MV-4-11 (cell line): ENCODE measurements at places on chromosomes 3 and 15.

DNA sequence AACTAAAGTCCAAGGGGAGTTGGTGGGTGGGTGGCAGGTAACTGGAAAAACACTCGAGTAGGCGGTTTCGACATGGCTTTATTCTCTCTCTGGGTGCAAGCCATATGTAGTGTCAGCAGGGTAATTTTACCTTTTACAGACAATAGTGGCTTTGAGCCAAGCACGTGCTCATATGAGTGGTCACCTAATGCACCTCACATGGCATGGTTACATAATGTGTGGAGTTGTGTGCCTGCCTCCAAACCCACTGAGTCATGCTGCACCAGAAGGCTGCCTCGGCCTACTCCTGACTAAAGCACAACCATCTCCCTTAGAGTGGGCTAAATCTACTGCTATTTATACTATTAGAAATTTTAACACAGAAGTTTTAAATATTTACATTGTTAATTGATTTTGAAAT is 16.5 kb downstream of the CCRL2 start:
- DNase-seq, result no peak

- DNase-seq, result peak; percentile 44
Observed at GRCh38 chr3:127064391-127065137, 81.6 kb downstream of the PLXNA1 start.

GRCh38 chr3:9185046-9185445 is 64.4 kb downstream of the SRGAP3 start:
- DNase-seq, result no peak

DNA sequence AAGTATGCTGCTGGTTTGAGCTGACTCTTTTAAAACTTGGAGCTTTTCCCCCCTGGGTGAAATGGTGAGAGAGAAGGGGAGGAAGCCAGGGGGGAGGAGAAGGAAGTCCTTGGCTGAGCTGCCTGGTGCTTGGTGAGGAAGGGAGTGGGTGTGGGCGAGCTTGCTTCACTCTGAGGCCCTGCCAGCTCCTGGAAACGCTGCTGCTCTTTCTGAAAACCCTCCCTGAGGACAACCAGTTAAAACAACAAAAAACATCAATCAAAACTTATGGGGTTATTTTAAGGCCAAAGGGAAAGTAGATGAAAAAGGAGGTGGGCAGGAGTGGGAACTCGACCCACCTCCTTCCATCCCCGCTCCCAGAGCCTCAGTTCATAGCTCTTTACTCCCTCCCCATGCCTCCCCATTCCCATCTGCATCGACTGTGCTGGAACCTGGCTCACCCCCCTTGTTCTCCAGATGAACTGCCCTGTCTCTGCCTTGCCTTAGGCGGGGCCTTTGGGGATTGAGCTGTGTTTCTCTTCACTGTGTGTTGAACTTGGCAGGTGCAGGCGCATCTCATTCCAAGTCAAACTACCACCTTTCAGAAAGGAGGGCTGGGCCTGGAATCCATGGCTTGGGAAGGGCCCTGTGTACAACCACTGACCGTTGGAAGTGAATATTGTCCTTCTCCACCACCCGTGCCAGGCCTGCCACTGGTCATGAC is 166.1 kb downstream of the ZNF621 start:
- no peak for DNase-seq

DNA sequence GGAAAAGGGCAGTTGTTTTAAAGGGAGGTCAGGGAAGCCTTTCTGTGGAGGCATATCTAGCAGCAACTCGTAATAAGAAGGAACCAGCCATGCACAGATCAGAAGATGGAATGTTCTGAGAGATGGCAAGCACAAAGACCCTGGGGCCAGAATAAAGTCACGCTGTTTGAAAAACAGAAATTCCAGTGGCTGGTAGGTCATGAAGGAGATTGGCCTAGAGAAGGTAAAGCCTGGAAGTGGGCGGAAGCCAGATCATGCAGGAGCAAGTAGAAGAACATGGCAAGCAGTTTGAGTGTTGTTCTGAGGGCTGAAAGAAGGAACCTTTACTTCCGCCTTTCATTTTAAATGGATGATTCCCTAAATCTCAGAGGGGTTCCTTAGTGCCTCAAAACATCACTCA is 208.1 kb upstream of the PPP2R3A start:
- DNase-seq, result no peak

DNA sequence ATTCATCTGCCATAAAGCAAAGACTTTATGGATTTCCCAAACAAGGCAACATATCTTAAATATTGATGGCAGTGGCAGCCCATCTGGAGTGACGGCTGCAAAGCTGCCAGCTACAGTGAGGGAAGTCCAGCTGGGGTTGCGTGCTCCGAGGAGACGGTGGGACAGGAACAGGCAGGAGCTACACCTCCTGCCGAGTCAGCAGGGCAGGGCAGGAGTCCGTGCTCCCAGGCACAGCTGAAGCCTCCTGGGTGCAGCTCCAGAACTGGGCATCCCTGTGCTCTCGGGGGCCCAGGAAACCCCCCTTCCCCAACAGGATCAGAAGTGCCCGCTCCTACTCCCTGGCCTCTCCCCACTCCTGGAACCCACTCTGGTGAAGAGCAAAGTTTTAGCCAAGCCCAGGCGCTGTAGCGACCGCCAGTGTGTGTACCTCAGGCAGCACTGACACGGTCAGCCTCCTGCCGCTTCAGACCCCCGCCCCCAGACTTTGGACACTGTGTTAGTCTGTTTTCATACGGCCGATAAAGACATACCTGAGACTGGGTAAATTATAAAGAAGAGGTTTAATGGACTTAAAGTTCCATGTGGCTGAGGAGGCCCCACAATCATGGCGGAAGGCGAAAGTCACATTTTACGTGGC is 556.4 kb upstream of the CCDC54 start:
- no peak for DNase-seq

GRCh38 chr15:42511007-42511391 is 15.6 kb downstream of the SNAP23 start:
- DNase-seq, result peak; percentile 64

DNA sequence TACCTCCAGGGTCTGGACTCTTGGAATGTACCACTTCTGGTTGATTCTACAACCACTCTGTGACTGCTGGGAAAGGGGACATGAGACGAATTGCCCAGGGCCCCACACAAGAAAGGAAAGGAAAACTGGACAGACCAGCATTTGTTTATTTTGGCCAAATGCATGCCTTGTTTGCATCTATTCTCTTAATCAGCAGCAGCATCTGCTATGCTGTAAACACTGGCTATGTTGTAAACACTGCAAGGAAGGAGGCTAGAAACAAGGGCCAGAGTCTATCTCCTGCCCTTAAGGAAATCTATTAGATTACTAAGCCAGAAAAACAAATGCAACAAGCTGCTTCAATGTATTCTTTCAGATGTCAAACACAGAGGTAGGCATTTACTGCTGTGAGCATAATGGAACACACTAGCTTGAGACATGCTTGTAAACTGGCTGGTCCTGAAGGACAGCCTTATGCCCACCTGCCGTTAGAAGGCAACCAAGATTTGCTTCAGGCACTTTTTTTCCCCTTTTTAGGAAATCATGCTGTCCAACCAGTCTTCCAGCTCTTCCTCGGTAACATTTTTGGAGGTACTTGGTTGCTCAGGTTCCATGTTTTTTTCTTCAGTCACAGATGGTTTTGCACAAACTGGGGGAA is 102.1 kb upstream of the CHRM5 start:
- DNase-seq, result no peak

- DNase-seq, result peak; percentile 51
Observed at GRCh38 chr3:72679540-72680198, 168.6 kb downstream of the SHQ1 start.

DNA sequence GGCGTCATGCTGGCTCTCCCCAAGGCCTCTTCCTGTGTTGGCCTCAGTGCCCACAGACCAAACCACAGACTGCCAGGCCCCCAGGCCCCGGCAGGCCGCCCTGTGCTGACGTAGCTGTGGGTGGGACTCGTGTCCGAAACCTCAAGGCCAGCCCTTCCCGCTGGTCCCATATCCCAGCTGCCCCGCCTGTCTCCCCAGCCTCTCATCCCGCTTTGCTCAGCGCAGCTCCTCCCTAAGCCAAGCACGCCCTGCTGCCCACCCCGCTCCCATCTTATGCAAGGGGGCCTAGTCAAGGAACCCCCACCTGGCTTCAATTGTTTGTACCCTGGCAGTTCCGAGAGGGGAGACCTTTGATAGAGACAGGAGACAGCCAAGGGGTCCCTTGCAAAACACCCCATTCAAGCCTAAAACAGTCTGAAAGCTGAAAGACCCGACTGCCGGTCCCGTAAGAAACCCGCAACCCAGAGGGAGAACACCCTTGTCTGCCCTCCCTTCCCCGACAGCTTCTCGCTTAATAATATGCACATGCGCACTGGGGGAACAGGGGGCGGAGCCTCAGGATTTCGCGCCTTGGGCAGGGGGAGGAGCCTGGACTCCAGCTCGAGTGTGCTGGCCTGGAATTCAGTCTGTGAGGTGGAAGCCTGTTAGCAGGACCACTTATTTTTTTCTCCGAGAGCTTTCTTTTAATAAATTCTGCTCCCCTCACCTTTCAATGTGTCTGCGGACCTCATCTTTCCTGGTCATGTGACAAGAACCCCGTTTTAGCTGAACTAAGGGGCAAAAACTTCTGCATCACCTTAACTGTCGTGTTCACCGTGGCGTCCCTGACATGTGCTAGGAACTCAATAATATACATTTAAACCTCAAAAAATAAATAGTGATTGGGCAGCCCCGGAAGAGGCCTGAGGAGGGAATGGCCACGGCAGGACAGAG is 17.2 kb downstream of the TNFAIP8L3 start:
- DNase-seq, result peak; percentile 98

DNA sequence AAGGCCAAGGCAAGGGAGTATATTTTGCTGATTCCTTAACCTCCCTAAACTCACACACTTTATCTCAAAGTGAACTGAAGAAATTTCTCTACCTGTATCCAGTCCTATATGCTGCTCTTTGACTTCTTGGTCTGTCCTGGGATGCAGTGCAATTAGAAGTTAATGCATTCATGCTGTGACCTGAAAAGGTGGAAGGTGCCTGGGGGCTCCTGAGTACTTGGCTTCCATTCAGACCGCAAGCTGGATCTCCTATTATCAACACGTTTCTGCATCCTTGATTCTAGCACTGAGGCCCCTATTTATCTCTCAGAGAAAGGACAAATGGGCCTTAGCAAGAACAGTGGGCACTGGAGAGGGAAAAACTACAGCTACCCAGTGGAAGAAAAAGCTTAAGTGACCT is 17.7 kb upstream of the CADPS start:
- DNase-seq, result no peak

- no peak for DNase-seq
Observed at GRCh38 chr3:128745742-128746141, 19.8 kb downstream of the RAB7A start.

DNA sequence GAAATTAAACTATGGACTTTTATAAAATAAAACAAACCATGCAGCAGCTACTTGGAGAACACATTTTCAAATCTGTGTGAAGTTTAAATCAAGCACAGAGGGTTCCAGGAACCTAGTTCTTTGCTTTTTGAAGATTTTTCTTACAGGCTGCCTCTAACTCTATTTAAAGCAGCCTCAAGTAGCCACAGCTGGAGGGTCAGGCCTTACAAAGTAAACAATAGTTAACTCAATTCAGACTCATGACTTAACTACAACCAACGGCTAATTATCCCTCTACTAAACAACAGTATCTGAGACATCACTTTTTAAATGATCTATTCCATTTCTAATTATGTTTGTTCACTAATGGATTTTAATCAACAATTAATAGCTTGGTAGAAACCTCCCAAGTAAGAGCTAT is 9.8 kb downstream of the LRIG1 start:
- no peak for DNase-seq

DNA sequence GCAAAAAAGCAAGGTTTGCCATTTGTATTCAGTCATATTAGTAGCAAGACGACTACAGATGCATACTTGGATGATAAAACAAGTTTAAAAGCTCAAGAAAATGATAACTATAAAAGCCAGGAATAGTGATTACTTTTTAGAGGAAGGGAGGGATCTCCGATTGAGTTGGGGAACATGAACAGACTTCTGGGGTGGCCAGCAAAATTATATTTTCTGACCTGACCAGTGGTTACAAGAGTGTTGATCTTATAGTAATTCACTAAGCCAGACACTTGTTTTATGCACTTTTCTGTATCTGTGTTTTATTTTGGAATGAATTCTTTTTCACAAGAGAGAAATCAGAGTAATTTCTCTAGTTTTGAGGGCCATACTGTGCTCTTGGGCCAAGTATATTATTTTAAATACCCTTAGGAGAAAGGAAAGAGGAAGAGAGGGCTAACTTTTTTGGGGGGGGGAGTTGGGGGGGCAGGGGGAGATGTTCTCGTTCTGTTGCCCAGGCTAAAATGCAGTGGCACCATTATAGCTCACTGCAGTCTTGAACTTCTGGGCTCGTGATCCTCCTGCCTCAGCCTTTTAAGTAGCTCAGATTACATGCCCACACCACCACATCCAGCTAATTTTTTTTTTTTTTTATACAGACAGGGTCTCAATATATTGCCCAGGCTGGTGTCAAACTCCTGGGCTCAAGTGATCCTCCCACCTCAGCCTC is 57.3 kb downstream of the TGFBR2 start:
- DNase-seq, result no peak

DNA sequence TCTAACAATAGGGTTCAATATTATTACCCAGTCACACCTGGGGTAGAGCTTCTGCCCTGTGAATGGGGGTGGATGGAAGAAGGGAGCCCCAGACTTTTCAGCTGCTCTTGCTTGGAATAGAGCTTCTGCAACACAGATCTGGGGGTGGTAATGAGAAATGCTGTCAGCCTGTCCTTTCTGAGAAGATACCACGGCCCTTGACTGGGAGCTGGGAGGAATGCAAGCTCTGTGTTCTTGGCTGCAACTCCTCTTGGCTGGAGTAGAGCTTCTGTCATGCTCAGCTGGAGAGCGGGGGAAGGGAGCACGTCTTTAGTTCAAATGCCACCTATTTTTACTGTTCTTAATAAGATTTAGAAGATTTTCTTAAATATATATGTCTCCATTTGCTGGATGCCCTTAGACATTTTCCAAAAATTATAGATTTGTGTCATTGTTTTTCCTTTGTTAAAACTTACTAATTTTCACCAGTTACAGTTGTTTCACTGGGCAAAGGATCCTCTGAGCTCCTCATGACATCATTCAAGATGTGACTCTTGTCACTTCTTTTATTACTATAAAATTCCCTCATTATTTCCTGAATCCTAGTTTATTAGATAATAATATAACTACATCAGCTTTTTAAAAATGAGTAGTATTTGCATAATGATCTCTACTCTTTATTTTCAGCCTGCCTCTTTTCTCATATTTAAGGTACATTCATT is 180.0 kb upstream of the TGFBR2 start:
- DNase-seq, result no peak

DNA sequence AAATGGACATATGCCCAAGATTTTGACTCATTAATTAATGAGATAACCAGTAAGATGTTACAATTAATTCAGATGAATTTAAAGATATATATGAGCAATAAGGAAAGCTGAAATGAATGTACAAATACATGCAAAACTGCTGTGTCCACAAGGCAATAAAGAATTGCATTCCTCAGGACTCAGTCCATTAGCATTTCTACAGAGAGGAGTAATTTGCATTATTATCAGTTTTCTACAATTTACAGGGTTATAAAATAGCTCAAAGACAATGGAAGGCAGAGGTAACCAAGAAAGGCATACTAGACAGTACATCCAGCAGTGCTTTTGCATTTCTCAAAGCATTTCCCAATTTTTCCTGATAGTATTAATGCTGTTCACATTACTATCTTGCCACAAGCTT is 377.1 kb upstream of the GOLIM4 start:
- no peak for DNase-seq
